Foreskin fibroblast (primary cell): ENCODE measurements at places on chromosomes 6 and 20.

DNA sequence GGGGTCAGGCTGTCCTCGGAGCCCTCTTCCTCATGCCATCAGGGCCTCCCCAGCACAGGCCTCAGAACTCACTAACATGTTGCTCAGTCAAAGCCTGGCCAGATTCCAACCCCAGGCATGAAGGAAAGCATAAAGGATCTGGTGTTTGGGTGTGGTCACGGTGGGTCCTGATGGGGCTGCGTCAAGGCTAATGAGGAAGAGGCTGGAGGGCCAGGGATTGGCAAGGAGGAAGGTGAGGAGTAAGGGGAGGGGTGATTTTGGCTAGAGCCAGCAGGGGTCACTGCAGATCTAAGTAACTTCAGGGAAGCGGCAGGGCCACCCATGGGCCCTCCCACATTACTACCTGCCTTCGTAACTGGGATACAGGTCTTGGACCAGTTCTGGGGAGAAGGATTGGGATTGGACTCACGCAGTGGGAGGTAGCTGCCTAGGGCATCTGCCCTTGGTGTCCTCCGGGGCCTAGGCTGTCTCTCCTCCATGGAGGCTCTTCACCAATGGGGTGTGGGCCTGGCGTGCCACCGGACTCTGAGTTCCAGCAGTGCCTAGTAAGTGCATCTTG is 36.2 kb upstream of the MRPS18A start:
- peak; percentile 30 for DNase-seq

GRCh38 chr6:71994705-71995271 is 108.4 kb downstream of the RIMS1 start:
- DNase-seq = no peak

DNA sequence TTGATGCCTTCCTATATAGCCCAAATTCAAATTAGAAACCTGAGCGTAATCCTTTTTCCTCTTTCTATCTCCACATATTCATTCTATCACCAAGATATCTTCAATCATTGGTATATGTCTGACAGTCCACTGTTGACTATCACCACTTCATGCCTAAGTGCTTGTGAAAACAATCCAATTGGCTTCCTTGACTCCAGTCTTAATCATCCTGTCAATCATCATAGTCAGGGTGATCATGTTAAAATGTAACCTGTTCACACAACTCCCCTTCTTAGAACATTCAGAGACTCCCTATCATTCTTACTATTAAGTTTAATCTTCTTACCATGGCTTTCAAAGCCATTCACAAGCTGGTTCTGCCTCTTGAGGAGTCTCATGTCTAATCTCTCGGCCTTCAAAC is 616.7 kb downstream of the PHF3 start:
- DNase-seq = no peak

GRCh38 chr6:161044335-161044734 is 52.8 kb downstream of the MAP3K4 start:
- no peak for DNase-seq

GRCh38 chr6:134247231-134247833 is 70.6 kb downstream of the SGK1 start:
- DNase-seq = no peak

GRCh38 chr6:43240950-43241349 is 2.3 kb upstream of the TTBK1 start:
- DNase-seq = no peak

DNA sequence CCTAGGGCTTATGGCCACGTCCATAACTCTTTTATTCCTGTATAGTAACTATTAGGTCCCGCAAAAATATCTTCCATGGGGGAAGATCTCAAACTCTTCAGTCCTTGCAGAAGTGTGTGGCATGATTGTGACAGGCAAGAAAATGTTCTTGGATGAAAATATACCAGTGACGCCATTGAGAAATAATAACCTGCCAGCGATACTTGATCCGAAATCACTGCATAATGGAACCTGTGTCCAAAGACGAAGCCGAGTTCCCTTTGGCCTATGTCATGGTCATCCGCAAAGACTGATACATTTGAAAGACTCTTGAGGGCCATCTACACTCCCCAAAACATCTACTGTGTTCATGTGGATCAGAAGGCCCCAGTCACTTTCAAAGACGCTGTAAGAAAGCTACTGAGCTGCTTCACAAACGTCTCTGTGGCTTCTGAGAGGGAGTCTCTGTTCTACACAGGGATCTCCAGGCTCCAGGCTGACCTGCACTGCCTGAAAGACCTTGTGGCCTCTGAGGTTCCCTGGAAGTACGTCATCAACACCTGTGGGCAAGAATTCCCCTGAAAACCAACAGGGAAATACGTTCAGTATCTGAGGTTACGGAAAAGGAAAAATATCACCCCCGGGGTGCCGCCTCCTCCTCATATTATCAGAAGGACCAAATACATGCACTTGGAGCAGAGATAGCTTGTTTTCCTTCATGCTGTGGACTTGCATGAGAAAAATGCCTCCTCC is 6.9 kb upstream of the GCNT2 start:
- DNase-seq = no peak

- DNase-seq = peak; percentile 97
Observed at GRCh38 chr20:13525225-13525940, 113.3 kb downstream of the TASP1 start.
